Stimulated activated CD4-positive, alpha-beta T cell treated with anti-CD3 and anti-CD28 coated beads, Interleukin-4, amount 100 ng/mL, for 24 hours (primary cell): ENCODE measurements at places on chromosomes 5 and 9.
A peak's percentile ranks its signal among the peaks of the same experiment; 100 is the strongest.

GRCh38 chr5:36593867-36594266 is 12.5 kb upstream of the SLC1A3 start:
- no peak for DNase-seq

GRCh38 chr5:127028822-127029457 is 1.4 kb downstream of the MARCHF3 start:
- DNase-seq = no peak

GRCh38 chr5:82641331-82642003 is 363.3 kb upstream of the RPS23 start:
- peak; percentile 6 for DNase-seq

DNA sequence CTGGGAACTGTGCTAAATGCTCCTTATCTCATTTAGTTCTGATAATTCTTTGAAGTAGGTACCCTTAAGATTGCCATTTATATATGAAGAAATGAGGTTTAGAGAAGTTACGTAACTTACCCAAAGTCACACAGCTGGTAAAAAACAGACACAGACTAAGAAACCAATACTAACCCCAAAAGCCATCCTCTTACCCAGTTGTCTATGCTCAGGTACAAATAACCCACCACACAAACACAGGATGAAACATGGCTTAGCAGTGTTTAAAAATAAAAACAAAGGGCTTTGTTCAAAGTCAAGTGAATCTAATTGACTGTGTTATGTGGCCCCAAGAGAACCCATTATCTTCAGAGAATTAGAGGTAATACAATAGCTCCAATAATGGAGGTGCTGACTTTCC is 37.0 kb upstream of the IL7R start:
- DNase-seq = no peak

DNA sequence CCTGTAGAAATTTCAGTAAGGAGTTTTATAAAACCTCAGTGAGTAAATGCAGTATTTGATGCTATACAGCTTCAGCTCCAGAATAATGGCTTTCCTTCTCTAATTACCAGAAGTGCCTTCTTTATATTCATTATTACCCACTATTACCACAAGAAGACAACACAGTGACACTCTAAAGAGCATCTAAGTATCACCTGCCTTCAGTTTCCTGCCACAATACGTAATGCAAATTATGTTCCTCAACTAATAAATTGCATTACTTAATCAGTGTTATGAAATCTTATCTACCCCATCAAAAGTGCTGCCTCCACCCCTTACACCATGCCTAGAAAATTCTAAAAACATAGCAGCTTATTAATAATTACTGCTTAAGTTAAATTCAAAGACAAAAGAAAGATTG is 91.9 kb downstream of the TRPM6 start:
- DNase-seq = no peak

DNA sequence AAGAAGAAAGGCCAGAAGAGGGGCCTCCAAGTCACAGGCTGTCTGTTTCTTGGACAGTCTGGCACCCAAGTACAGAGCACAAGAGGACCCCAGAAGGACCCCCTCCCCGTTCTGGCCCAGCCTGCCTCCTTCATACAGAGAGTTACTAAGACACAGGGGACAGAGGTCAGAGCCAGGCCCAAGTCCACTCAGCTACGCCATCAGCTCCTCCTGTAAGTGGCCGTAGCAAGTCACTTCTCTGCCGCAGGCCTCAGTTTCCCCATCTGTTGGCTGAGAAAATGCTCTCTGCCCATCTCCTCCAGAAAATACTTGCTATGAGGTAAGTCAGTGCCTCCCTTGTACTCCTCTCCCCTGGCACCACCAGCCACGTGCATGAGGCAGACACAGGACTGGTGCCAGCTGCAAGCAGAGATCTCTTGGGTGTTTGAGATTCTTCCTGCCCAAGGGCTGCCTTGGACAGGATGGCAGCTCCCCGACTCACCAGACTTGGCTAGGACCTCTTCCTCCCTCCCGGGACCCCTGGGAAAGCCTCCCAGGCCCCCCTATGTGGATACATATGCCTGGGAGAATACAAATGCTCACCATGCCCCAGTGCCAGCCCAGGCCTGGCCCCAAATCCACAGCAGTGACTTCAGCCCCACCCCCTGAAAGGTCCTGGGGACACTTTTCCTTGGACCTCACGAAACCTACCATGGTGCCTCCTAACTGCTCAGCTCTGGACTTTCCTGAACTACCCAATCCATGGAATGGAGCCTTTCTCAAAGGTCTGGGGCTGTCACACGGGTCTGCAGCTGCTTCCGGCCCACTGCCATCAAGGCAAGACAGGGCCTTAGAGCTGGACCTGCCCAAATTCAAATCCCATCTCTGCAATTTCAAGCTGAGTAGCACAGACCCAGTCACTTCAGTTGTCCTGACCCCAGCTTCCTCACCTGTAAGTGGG is 5.1 kb downstream of the EEIG1 start:
- DNase-seq = no peak

DNA sequence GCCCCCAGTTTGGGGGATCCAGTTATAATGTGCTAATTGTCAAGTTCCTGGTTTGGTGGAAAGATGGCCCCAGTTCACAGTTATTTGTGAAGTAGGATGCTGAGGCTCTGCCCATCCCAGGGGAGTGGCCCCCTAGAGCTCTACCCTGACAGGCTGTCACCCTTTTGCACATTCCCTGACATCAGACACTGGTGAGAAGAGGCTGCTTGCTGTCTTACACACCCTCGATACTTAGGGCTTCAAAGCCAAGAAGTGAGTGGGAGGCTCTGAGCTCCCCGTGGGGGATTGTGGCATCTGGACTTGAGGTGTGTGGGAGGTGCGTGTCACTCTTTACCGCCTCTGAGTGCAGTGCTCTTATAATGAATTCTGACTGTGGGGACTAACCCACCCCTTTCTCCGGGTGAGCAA is 168.5 kb downstream of the DOCK2 start:
- peak; percentile 66 for DNase-seq

GRCh38 chr5:33231935-33232334 is 208.8 kb upstream of the TARS1 start:
- DNase-seq = no peak

DNA sequence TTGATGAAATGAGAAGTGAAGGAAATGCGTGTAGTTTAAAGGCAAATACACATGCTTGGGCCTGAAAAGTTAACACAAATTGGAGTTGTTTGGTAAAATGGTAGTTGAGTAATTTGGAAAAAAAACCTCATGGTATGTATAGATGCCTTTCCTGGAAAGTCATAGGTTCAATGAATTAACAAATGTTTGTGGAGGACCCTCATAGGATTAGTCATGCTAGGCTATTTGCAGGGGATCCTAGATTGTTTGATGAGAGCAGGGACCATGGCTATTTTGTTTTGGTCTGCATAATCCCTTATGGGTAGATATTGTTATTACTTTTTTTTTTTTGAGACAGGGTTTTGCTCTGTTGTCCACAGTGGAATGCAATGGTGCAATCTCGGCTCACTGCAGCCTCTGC is 93.5 kb upstream of the NR3C1 start:
- DNase-seq = no peak

DNA sequence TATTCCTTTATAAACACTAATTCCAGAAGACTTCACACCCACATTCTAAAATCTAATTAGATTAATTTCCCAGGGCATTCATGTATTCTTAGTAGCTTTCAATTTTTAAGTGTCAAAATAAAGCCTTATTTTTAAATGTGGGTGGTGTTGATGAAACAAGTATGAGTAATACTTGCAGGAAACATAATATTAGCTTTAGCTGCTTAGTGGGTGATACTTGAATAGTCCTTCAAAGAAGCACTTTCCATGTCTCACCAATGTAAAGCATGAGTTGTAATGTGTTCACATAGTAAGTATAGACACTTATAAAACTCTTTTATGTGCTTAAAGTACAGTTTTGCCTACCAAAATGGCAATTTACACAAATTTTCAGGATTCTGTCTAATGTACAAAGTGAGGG is 6.9 kb downstream of the FNBP1 start:
- no peak for DNase-seq

- no peak for DNase-seq
Observed at GRCh38 chr9:34559624-34560455, 29.7 kb downstream of the CNTFR start.

DNA sequence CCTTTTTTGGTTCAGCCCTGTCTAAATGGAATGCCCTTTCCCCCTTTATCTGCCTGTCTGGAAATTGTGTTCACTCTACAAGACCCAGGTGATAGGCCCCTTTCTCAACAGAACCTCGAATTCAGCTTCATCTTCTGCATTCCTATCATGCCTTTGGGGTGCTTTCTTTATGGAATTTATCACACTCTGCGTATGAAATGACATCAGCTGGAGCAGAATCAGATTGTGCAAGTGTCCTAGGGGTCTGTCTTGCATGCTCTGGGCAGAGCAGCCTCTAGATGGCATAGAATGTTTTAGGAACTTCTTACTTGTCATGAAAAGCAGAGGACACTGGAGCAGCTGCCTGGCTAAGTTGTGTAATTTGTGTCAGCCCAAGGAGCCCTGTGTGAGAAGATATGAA is 84.9 kb downstream of the ISL1 start:
- no peak for DNase-seq

GRCh38 chr5:1195916-1196315 is 5.5 kb upstream of the SLC6A19 start:
- no peak for DNase-seq

- DNase-seq = no peak
Observed at GRCh38 chr5:63250939-63251338, 672.3 kb downstream of the LRRC70 start.

GRCh38 chr5:153960269-153961215 is 78.2 kb downstream of the FAM114A2 start:
- DNase-seq = no peak

DNA sequence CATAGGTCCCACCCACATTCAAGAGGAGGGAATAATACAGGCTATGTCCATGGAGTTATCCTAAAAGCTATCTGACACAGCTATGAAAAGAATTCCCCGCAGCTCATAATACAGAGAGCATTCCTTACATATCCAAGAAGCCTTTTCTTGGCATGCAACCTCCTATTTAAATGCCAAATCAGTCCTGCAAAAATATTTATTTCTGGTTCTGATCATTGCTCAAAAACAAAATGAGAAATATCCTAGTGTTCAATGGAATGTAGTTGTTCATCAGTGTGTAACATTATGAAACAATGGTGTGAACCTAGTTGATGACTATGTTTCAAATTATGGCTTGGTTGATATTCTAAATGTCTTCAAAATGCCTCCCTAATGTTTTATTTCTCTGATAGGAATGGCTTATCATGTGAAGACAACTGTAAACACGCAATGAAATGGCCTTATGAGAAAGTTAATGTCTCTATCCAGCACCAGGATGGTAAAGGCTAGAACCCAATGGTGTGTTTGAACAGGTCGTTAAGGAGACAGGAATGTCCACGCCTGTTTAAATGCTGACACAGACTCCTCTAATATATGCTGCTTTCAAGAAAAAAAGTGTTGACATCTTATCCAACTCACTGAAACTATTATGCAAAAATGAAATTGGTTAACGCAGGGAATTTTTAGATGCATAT is 126.7 kb upstream of the CDH6 start:
- DNase-seq = no peak

DNA sequence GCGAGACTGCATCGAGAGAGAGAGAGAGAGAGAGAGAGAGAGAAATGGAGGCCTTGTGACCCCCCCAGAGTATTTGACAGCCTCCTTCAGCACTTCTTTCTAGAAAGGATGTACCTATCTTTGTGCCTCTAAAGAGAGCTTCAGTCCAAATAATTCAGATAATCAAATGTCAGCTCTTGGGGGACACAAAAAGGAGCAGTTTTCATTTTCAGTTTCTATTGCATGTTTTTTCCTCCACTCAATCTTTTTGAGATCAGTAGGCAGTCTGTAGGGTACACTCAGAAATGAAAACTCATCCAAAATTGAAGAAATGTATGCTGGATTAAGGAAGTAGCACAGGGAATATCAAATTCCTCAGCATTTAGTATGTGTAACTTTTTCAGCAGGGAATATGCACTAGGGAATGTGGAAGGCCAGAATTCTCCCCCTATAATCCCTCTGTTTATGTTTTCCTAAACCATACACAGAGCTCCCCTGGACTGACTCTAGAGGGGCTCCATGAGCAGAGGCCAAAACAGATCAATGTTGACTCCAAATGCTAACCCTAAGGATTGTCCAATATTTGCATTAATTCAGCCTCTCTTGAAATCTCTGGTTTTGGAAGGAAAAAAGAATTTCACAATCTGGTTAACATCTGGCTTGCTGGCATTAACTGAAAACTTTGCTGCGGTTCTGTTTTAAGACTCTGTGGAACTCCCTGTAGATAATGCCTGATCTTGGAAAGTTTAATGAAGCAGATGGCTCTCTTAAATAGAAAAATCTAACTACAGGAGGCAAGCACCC is 250.1 kb downstream of the CEMIP2 start:
- DNase-seq = no peak

DNA sequence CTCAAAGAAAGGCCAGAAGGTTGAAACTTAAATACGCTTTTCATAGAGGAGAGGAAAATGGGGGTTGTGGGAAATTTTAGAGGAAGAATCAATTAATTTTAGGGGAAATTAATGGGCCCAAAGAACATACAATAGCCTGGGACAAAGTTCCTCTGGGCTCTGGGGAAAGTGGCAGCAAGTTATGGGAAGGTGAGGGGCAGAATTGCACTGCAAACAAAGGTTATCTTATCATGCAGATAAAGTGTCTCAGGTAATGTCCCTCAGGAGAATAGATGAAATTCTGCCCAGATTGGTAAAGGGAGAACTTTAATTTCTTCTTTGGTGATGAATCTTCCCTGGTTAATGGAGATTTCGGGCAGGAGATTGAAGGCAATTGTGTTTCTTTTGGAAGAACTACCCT is 326.1 kb upstream of the SLC24A2 start:
- no peak for DNase-seq

DNA sequence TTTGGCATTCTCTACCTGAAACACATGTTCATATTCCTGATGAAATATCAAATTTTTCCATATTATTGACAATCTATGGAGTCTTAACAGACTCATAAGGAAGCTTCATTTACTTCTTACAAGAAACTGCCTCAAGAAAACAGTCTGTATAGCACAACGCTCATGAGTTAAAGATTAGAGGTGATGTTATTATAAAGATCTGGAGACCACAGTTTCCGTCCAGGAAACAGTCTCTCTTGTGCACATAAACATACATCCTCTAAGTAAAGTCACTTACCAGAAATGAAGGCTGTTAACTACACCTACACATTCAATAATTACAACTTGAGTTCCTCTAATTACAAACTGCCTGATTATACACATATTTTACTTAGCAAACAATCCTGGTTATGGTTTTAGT is 86.9 kb downstream of the RAPGEF6 start:
- no peak for DNase-seq

DNA sequence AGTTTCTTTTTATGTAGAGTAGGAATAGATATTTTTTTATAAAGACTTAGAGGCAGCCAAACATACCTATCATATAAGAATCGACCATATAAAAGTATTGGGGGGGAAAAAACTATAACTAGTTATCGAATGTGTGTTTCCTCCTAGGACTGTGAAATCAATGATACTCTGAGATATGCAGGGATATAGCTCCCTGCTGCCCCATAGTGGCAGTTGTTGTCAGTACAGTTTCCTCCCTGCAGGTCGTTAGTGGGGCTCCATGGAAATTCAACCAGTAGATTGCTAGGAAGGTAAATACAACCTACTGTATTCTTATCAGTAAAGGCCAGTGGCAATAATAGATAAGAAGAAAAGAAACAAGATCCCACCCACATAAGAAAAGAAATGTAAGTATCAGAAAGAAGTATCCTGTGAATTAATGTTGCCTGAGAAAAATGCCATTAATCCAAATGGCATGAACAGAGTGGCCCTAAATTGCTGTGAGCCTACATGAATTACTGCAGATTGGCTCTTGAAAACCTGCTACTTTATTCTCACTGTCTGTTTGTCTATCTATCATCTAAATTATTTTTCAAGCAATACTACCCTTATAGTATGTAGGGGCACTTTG is 136.9 kb upstream of the FBN2 start:
- peak; percentile 15 for DNase-seq
